ENCODE measurements at places on chromosomes 6 and 20. TPM values are rescaled to one million over a fixed set of nuclear protein-coding genes. Genes with fewer than 3 reads are reported as not detected.

- DNase-seq = no peak
Observed at GRCh38 chr6:123896869-123897268, 93.2 kb downstream of the NKAIN2 start.

DNA sequence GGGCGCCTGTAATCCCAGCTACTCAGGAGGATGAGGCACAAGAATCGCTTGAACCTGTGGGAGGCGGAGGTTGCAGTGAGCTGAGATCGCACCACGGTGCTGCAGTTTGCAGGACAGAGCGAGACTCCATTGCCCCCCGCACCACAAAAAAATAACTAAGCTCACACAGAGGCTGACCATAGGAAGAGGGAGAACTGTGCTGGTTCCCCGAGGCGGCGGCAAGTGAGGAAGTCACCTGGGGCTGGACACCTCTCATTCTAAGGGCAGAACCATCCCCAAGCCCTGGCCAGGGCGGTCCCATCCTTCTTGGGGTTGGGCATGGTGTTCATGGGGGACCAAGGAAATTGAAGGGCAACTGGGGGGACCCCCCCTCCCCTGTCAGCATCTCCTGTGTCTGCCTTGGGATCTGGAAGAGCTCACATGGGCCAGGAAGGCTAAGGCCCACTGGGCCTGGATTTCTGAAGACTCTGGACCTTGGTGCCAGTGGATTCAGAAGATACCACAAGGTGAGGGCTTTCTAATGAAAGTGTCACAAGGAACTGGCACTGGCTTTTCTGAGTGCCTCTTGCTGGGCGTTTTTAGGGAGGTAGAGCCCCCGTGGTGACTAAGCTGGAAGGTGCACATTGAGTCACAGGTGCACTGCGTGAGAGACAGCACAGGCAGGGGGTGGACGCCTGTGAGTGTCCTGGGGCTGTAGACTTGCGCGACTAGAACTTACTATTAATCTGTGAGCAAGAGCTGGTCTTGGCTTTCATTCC is 11.5 kb downstream of the IRF4 start:
- DNase-seq = no peak

DNA sequence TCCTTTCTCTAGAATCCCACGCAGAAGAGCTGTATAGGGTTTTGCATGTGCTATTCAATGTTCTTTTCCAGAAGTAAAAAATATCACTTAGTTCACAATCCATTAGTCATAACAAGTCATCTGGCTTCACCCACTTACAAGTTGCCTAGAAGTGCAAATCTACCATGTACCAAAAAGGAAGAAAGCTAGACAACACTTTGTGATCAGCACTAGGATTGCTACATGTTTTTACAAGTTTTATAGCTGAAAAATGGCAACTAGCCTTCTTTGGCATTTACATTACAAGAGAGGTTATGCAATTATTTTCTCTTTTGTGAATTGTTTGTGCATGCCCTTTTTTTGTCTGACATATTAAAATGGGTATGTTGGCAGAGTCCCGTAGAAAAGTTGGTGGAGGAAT is 85.6 kb upstream of the PTPRK start:
- no peak for DNase-seq

DNA sequence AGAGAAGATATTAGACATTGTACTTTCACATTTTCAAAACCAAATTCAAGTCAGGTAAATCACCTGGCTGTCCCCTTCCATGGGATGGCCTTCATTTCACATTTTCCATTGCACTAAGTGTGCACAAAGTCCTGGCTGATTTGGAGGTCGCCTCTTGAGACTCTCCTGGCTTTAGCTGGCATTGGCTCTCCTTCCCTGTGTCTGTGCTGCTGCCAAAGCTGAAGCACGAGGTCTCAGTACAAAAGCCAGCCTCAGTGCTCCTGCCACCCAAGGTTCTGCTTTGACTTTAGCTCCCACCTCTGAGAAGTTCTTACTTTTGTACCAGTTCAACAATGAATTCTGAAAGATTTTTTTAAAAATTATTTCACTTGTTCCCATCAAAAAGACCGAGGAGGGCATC is 289.2 kb upstream of the CNR1 start:
- no peak for DNase-seq

DNA sequence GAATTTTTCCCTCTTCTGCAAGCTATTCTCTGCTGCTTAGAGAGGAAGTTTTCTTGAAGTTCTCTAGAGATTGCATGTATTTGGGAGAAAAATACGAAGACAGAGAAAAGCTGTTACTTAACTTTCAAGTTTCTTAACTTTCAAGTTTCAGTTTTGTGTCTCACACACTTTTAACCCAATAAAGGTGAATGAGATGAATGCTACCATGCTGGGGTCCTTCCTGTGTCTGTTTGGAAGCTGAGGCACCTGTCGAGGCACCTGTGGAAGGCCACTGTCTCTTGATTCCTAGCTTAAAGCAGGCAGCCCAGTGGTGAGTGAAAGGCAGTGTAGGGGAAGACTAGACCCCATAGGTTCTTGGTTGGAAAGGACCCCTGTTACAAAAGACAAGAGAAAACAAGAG is 372.8 kb upstream of the JARID2 start:
- no peak for DNase-seq

- DNase-seq = no peak
Observed at GRCh38 chr6:89433252-89434149, 549 bp downstream of the ANKRD6 start.

- DNase-seq = no peak
Observed at GRCh38 chr6:42292004-42292740, 74.5 kb upstream of the MRPS10 start.

- DNase-seq = no peak
Observed at GRCh38 chr6:151009576-151009975, 144.1 kb downstream of the MTHFD1L start.

- DNase-seq = no peak
Observed at GRCh38 chr6:5068153-5068751, 16.9 kb upstream of the PPP1R3G start.

- DNase-seq = no peak
Observed at GRCh38 chr6:43771210-43771857, 1.3 kb downstream of the VEGFA start.

- no peak for DNase-seq
Observed at GRCh38 chr20:51204794-51205193, 181.9 kb upstream of the KCNG1 start.

DNA sequence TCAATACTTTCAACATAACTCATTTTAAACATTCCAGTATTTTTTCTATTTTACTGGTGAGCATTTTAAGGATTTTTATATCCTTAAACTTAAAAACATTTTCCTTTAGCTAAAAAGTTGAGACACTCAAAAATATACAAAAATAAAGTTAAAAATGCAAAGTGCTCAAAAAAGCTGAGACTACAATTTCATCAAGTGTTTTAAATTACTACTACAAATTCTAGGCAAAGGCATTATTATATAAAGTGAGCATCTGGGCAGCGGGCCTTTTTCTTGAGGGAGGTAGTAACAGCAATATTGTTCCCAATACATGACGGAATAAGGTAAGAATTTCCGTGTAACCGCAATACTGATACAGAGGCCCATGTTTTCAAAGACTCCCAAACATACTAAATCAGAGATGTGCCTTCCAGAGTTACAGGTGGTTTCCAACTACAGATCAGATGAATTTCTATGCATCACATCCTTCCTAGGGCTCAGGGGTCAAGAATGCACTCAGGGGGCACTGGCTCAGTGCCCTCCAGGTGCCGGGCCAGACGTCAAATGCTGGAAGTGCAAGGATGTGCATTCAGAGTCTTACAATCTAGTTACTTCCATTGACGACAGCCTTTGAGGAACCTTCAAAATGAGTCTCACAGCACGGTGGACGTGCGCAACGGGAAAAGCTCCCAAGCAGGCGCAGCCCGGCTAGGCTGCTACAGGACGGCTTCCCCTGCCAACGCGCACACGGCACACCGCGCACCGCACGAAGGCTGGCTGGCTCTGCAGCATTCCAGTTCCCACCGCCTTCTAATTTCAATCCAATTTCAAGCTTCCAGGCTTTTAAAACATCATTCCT is 1.7 kb downstream of the PHF10 start:
- peak; percentile 18 for DNase-seq

DNA sequence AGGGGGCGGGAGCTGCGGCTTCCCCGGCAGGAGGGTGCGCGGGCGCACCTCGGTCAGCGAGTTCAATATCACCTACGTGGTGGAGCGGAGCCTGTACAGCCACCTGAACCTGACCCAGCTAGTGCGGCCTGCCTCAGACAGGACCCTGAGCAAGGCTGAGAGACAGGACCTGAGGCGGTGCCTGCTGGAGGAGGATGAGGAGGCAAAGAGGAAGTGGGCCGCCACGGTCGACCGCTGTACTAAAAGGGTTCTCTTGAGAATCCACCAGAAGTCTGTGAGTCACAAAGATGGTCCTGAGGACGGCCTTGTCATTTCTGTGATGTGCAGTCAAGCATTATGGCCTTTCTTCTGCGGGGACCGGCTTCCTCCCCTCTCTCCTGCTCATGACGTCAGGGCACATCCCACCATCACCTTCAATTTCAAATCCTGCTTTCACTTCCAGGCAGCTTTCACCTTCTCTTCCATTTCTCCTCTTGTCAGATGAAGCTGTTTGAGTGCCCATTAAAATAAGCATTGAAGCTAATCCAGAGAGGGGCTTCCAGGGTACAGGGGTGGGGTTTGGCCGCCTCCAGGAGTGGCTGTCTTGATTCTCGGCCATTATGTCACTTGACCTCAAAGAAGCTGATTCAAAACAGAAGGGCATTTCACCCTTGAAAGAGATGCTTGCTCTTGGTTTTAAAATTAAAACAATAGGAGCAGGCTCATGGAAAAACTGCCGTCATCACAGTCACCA is 177.6 kb downstream of the SASH1 start:
- DNase-seq = no peak

DNA sequence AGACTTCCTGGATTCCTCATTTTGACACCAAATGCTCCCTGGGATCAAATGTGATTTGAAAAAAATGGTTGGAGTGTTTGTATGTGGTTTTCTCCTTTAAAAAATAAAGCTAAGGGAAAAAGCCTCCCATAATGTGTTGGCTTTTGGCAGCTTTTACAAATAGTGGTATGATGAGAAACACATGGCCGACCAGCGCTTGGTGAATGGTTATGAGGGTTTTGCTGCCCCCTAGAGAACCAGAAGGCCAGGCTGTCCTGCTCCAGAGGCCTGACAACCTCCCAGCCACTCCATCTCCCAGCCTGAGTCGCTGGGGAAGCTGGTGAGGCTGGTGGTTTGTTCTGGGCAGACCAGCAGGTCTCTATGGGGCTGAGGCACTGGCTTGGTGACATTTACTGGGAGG is 69.3 kb downstream of the CLIC5 start:
- peak; percentile 59 for DNase-seq

GRCh38 chr6:37435816-37436215 is 2.8 kb downstream of the CMTR1 start:
- no peak for DNase-seq

DNA sequence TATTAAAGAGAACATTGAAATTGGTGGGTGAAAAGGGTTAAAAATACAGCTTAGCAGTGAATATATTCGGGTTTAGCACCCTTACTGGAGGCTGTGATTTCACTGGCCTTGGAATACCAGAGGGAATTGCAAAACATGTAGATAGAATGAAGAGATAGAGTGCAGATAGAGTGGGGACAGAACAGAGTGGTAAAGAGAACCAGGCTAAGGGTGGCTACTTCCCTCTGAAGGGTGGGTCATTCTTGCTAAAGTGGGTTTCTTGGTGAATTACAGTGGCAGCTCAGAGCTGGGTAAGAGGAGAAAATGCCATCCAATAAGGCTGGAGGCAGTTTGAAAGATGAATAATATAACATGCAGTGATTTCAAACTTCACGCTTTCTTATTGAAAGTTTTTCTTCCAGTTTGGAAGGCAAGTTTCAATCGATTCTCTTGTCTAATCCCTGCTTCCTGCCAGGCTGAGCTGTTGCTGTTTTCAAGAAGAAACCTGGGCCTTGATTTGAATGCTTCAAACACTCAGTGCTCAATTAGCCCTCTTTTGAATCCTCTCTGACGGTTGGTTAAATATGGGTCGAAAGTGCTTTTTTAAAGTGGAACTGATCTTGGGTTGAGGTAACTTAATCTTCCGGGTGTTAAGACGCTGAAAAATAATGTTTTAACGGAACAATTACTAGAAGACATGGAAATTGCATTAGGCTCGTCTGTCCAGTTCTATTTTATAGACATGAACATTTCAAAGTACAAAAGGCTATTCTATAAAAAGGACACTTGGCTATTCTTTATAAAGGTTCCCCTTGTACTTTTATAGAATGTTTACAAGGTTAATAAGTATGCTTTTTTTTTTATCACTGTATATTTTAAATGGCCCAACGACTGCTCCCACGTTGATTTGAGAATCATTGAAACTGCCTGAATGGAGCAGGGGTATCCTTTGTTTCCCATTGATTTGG is 203.3 kb downstream of the BCAS1 start:
- DNase-seq = no peak

DNA sequence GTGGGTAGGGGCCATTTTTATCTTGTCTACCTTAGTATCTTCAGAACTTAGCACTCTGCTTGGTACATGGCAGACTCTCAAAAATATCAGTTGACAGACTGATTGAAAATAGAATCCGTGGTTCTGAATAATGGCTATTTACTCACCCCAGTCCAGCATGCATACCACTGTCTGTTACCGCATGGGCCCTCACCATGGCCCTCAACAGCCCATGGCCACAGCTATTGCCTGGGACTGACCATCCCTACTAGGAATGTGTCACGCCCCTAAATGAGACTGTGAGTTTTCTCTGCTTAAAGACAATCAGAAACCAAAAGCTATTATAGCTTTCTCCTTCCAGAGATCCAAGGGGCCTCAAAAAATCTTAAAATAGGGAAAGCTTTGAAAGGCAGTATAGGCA is 207.7 kb downstream of the ATXN1 start:
- DNase-seq = no peak

DNA sequence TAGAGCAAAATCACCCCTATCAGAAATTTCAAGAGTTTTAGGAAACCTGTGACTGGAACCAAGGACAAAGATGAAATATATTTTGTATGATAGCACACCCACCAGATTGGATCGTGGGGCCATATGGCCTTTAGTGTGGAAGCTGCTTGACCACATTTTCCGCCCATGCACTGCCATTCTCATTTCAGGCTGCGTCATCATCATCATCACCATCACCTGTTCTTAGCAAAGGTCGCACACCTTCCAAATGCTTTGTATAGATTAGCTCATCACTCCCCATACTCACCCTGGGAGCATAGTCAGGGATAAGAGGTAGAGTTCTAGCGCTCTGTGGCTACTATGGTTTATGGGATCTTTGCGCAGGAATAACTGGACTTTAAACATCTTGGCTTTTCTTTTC is 185.7 kb downstream of the MTHFD1L start:
- DNase-seq = no peak

DNA sequence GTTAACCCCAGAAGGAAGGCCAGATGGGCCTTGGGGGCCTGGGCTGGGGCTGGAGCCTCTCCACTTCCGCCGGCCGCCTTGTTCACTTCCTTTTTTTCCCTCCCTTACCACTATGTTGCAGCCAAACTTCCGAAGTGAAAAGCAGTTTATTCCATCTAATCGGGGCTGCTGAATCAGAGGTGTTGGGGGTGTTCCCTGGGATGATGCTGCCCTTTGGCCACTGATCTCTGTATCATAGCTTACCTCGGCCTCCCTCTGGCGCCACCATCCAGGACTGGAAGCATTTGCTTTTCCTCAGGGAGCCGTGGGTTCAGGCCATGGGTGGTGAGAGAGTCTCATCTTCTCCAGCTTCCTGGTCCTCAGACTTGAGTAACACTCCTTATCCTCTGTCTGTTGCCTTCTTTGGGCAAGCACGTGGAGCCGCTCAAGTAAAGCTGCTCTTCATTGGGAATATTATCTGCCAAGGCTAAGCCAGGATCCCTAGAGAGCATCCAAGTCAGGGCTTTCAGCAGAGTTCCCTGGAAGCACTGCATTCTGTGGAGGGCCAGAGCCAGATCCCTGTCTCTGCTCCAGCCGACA is 39.6 kb downstream of the SLX4IP start:
- DNase-seq = no peak

GRCh38 chr6:15907914-15908518 is 220.9 kb upstream of the MYLIP start:
- DNase-seq = no peak

Gene HLA-DRA
- not detected for polyA plus RNA-seq

Gene QKI
- 165 TPM for polyA plus RNA-seq

Gene SPACA1
- polyA plus RNA-seq = not detected

All from AG04450 (cell line).